ENCODE measurements at places on chromosomes 7 and 10.

- DNase-seq: no peak
Observed at GRCh38 chr7:17236603-17237002, 61.8 kb upstream of the AHR start.

- DNase-seq: no peak
Observed at GRCh38 chr10:16816830-16817124, 447 bp downstream of the RSU1 start.

DNA sequence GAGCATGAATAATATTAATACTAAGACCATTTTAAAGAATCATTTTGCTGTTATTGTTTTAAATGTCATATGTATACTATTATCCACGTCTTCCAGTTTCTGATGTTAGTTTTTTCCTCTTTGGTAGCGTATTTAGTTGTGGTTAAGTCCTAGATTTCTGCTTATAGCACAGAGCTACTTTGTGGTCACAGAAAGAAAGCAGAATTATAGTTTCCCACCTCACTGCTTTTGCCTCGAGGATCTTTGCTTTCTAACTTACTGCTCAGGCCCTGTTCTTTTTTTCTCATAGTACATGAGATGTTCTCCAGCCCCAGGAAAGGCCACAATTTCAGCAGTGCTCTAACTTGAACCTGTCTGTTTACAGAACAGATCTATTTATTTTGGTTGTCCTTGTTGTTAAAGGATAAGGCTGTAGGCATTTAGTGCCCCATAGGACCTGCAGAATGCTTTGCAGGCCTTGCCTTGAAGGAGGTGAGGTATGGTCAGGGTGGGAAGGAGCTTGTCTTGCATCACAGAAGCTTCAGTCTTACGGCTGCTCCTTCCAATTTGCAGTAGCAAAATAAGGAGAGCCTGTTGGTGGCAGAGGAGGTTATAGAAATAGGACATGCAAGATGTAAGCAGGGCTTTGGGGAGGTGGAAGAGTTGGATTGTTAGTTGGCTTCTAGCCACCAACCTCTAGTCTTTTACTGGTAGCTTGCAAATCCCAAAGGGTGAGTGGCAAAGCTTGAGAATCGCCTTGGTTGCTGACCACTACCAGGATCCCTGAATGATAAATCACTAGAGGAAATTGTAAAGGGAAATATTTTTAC is 129.1 kb downstream of the LRRC4 start:
- no peak for DNase-seq

DNA sequence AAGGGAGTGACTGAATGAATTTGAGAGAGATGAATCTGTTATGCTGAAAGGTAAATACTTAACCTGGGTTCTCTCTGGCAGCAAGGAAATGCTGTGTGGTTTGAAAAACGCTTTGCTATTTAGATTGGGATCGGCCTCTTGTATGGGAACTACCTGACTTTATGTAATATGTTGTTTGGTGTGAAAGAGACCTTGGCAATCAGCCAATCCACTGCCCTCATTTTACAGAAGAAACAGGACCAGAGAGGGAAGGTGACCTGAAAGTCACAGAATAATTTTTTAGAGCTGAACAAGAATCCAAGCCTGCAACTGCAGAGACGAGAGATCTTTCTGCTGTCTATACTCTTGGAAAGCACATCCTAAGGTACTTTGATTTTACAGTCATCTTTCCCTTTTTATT is 1.0 kb downstream of the BUD31 start:
- no peak for DNase-seq

GRCh38 chr7:27593226-27593625 is 69.5 kb downstream of the HIBADH start:
- DNase-seq: no peak

- DNase-seq: no peak
Observed at GRCh38 chr7:8739837-8740236, 306.4 kb downstream of the NXPH1 start.

DNA sequence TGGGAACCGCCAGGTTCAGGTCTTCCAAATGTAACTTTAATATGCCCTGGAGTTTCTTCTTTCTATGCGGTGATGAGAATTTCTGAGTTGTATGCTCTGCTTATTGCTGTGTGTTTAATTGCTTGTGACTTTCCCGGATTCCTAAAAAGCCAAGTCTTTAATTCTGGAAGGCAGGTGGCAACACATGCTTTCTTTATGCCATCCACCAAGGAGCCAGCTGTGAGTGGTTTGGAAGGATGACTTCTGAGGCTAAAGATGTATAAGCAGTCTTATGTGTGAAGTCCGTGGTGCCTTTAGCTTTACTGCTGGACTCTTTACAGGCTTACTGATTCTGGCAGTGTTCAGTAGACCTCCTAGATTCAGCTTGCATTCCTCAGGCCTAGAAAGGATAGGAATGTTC is 3.1 kb downstream of the SDK1 start:
- no peak for DNase-seq
